ENCODE measurements at places on chromosomes 2 and 18.

DNA sequence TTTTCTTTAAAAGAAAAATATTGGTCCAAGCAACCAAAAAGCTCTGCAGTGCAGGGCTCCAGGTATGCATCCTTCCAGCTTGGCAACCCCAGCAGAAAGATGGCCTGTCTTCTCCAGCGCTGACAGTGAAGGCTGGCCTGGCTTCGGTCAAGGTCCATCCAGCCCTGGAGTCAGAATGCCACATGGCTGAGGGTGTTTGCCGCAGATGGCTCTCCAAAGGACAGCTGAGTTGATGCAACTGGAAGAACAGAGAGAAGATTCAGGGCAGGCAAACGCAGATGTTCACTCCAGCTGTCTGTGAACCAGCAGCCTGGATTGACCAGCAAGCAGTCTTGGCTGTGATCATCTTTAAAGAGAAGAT lies 51.4 kb downstream of the MARCO start:
- no peak for DNase-seq

DNA sequence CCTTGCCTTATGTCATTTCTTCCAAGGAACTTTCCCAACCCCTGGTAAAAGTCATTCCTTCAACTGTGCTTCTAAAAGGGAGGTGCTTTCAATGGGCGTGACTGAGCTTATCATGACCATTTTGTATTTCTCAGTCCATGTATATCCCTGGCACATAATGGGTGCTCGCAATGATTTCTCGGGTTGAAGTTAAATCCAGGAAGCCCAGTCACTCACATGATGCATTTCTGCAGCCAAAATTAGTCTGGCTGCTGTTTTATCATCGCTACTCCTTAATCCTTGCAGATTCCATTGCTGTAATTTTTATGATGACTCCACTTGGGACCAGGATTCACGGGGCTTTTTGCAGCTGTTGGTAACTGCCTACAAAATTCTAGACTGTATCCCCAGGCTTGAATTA lies 25.9 kb upstream of the RFX8 start:
- DNase-seq, result no peak

DNA sequence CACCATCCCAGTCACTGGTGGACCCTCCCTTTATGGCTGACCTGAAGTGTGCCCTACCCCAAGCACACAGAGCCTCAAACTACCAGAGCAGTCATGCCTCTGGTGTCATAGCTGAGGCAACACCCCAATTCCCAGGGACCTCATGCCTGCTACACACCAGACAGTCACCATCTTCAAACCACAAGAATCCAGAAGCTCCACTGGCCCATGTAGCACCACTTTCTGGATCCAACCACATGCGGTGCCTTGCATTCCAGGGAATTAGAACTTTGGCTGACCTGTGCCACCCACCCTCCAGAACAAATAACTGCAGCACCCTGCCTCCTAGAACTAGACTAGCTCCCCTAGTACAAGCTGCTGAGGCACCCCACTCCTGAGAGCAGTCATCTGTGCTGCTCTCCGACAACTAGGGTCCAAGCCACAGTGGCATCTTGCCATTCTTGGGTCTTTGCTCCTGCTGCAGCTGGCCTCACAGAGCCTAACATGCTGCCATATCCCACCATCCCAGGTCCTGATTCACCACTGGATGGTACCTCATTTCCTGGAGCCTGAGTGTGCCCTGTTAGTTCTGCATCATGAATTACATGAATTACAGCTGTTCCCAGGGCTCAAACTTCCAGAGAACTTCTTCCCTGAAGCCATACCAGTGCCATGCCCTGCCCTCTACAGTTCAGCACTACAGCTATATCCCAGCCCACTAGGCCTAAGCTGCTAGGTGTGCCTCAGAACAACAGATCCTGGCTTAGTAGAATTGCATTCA lies 243.8 kb upstream of the CHST9 start:
- no peak for DNase-seq

DNA sequence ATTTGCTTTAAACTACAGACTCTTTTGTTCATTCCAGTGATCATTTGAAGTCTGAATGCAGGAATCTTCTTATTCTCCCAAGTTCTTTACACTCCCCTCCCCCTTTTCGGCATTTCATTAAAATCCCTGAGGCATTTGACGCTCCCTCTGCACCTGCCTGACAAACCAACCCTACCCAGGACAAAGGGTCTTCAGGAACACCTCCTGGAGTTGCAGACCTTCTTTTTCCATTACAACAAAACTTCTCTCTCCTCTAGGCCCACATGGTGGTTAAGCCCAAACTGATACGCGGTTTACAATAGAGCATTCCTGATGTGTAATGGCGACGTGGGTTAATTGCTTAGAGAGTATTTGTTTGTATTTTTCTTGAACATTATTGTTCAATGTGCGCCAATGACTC lies 367.4 kb downstream of the FBXO15 start:
- no peak for DNase-seq

DNA sequence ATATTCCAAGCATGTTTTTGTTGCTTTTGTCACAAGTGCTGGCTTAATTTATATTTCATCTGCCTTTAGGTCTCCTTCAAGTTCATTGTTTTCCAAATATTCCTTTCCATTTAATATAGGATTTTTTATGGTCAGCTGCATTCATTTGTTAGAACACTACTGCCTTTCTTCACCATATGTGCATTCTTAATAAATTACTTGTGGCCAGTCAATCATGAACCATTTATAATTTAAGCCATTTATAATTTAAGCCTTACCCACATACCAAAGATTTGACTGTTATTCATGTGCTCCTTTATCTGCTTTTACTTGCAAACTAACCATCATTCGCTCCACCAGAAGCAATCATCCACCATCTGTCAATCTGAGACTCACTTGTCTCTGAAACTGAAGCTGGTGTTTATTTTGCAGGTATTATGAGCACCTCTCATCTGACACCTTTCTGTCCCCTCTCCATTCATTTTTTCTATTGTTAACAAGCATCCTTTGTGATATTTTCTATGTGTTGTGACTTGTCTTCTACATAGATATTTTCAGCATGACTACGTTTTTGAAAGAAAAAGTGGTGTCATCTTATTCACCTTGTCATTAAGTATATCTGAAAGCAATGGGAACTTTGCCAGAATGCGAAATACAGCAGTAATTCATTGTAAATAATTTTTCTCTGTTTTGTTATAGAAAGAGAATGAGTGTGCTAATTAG lies 786.8 kb downstream of the KCNJ3 start:
- DNase-seq, result no peak

- no peak for DNase-seq
These were observed 92.1 kb downstream of the GALNT1 start for GRCh38 chr18:35673682-35674081.

DNA sequence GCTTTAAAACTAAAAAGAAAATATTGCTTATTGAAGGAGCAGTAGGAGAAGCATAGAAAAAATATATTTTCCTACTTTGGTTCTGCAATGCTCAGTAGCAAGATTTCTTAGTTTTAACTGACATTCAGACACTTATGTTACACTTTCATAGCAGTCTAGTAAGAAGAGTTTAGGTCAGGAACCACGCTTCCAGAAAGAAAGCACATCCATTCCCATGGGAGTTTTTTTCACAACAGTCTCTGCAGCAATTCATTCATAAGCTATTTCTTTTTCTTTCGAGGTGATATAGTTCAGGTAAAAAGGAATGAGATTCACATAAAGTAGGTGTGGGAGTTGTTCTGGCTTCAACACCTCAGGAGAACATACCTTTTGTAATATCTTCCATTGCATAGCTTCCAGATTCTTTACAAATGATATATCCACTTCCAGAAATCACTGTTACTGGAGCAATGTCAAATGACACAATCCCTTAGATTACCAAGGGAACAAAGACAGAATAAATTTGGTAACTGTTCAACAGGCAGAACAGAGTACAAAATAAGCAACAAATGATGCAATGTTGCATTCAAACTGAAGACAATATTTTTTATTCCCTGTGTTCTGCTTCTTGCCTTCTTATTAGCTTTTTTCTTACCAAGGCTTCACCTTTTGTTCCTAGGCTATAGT lies 95.2 kb upstream of the GULP1 start:
- DNase-seq, result no peak

DNA sequence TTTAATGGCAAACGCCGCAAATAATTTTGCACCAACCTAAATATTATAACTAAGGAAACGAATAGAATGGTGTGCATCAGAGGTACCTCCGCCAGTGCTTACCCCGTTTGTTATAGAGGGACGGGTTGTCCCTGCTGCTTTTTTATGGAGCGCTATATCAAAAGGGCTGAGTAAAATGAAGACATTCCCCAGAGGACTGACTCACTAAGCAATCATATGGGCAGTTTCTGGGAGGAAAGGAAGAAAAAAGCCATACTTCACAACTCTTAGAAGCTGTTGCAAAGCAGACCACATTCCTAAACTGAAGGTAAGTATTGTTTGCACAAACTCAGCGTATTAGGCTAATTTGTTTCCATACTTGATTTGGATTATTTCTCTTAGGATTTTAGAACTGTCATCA lies 12.9 kb downstream of the ID2 start:
- no peak for DNase-seq

GRCh38 chr2:126822921-126823320 lies 75.8 kb upstream of the TEX51 start:
- no peak for DNase-seq

DNA sequence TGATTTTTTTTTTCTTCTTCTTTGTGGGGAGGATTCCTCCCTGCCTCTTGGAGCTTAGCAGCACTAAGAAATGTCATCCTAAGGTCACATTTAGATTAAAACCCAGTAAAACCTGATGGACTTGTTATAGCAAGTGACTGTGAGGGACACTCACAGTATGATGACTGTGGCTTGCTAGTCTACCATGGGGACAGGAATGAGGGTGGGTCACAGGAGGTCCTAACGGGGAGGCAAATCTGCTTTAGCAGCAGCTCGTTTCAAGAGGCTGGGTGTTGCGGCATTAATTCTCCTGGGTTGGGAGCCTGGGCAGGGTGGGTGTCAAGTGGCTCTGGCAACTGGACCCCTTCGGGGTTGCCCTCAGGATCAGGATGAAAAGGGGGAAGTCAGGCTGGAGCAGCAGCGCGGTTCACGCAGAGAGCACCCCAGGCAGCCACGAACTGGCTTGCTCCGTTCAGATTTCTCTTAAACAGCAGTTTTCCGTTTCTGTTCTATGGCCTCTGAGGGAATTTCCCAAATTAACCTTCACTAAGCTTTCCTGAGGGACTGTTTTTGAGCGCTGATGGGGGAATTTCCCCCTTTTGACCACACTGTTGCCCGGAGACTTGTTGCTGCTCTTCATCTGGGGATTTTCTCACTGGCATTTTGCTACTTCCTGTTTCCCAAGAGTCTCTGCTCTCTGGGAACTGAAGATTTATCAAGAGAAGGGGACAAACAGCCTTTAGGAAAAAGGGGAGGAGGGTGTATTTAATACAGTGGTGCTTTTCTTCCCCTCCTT lies 59.8 kb upstream of the PELI1 start:
- DNase-seq, result no peak

All from activated CD8-positive, alpha-beta memory T cell treated with anti-CD3 and anti-CD28 coated beads for 4 hours (primary cell).